GM13977 (cell line): ENCODE measurements at places on chromosomes 6 and 20.

DNA sequence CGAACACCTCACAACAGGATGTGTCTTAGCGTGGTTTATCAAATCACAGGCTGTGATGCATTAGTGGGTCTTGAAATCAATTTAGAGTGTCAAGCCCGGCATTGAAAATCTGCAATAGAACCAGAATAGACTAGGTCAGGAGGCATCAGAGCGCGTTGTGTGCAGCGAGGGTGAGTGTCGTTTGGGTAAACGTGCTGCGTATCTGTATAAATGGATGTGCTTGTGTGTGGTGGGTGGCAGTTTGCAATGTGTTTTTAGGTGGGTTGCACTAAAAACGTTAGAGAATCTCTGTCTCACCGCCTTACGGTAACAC is 121.0 kb upstream of the SULF2 start:
- no peak for DNase-seq

DNA sequence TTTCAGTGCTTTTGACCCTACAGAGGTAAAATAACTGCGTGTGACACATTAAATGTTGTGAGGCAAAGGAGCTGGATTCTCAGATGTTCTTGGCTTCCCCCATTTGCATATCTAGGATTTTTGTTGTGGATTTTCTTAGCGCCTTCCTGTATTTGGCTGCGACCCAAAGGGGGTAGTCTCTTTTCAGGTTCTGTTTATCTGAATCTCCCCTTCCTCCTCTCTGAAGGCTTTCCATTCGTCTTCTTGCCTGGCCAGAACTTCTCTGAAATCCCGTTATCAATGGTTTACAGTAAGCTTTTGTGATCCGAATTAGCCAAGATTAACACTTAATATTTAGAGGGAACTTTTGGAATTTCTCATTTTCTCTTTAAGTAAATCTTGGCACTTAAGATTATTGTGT is 60.8 kb downstream of the ADGRB3 start:
- DNase-seq = no peak

GRCh38 chr6:70668499-70668812 is 773 bp downstream of the SMAP1 start:
- DNase-seq = no peak

- DNase-seq = no peak
These were observed 35.0 kb upstream of the VSX1 start for GRCh38 chr20:25116739-25117458.

- DNase-seq = no peak
These were observed 68.0 kb upstream of the MBOAT1 start for GRCh38 chr6:20280288-20280621.

DNA sequence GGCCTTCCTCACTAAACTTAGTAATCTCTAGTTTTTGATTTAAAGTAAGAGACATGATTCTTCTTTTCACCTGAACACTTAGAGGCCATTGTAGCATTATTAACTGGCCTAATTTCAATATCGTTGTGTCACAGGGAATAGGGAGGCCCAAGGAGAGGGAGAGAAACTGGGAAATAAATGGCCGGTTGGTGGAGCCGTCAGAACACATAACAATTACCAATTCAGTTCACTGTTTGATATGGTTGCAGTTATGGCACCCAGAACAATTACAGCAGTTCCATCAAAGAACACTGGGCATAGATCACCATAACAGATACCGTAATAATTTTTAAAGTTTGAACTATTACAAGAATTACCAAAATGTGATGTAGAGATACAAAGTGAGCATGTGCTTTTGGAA is 9.1 kb upstream of the GLYATL3 start:
- DNase-seq = no peak

- no peak for DNase-seq
These were observed 122.5 kb upstream of the BMP2 start for GRCh38 chr20:6644813-6645628.

DNA sequence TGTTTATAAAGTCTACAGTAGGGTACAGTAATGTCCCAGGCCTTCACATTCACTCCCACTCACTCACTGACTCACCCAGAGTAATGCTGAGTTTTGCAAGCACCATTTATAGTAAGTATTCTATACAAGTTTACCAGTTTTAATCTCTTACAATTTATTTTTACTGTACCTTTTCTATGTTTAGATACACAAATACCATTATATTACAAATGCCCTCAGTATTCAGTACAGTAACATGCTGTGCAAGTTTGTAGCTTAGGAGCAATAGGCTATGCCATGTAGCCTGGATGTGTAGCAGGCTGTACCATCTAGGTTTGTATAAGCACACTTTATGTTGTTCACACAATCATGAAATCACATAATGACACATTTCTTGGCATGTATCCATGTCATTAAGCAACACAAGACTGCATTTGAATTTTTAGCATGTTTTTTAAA is 673.6 kb downstream of the CD109 start:
- DNase-seq = no peak
